ENCODE measurements at places on chromosomes 12 and 14.

GRCh38 chr14:20617138-20618003, 24.1 kb downstream of the OR6S1 start:
- DNase-seq = no peak

- DNase-seq = no peak
Measured at GRCh38 chr14:67485501-67486095, 2.9 kb downstream of the TMEM229B start.

GRCh38 chr14:101025696-101026095, 122.2 kb upstream of the RTL1 start:
- no peak for DNase-seq

- no peak for DNase-seq
Measured at GRCh38 chr14:58907803-58908202, 270.0 kb downstream of the DACT1 start.

- DNase-seq = no peak
Measured at GRCh38 chr14:104372390-104373054, 207.0 kb upstream of the C14orf180 start.

DNA sequence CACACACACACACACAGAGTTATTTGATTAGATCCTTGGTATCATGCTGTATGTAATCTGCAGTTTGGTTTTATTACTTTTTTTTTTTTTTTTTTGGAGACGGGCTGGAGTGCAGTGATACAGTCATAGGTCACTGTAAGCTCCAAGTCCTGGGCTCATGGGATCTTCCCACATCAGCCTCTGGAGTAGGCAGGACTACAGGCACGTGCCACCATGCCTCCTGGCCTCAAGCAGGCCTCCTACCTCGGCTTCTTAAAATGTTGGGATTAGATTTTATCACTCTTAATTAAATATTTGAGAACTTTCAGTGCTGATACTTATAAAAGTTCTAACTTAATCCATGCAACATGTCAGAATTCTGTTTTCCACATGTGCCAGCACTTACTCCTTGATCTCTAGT, 31.3 kb upstream of the PSEN1 start:
- DNase-seq = no peak

Measured in stimulated activated CD8-positive, alpha-beta memory T cell treated with anti-CD3 and anti-CD28 coated beads, Interleukin-7, amount 100 ng/mL, for 1 hour (primary cell).